ENCODE measurements at places on chromosomes 5 and 9.

DNA sequence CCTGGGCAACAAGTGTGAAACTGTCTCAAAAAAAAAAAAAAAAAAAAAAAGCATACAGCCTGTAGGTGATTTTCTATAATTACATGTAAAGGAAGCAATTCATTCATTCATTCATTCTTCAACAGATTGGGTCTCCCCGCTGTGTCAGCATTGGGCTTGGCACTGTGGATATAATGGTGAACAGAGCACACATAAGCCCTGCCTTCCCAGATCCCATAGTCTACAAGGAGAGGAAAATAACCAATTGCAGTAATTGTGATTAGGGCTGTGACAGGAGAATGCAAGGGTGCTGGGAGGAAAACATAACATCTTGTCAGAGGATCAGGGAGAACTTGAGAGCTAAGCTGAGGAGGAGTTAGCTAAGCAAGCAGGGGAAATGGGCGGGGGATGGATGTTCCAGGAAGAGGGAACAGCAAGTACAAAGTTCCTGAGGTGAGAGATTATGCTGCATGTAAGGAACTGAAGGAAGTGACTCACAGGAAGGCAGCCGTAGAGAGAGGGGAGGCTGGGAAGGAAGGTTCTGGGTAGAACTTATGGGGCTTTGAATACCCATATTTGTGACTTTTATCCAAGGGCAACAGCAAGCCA lies 24.0 kb upstream of the KLF9 start:
- no peak for DNase-seq

- no peak for DNase-seq
These were observed 33.4 kb upstream of the SMIM32 start for GRCh38 chr5:136226401-136226800.

GRCh38 chr5:134022333-134022732 lies 17.6 kb upstream of the VDAC1 start:
- no peak for DNase-seq

GRCh38 chr9:81552581-81552991 lies 136.8 kb downstream of the TLE1 start:
- no peak for DNase-seq

GRCh38 chr9:92760070-92760469 lies 4.6 kb downstream of the BICD2 start:
- no peak for DNase-seq

DNA sequence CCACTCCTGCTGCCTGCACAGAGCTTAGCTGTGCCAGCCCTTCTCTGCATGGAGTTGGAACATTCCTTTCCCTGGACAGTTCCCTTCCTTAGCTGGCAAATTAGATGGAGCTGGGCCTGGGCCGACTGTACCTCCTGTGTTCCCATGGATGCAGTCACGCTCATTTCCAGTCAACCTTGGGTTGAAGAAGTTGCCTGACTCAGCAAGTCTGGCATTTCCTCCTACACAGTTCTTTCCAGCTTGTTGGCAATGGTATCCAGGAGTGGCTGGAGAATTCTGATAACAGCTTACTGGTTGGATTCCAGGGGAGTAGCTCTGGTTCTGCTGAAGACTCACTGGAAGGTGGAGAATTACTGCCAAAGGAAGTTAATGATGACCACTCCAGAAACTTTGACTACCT lies 9.2 kb upstream of the TAF1L start:
- no peak for DNase-seq

GRCh38 chr9:137612741-137613142 lies 6.1 kb upstream of the EHMT1 start:
- DNase-seq: no peak

- DNase-seq: no peak
These were observed 28.9 kb downstream of the GABRG2 start for GRCh38 chr5:162096448-162096847.

DNA sequence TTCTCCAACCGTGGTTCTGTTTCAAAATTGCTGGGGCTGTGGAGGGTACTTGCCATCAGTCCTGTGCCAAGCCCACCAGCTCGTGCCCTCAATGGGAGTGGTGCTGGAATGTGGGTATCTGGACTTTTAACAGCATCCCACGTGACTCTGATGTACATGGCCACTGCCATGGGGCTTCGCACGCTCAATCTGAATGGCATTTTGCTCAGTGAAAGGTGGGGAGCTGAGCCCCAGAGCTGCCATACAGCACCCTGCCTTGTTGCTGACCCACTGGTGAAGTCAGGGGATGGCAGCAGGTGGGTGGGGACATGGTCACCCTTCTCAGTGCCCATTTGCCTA lies 16.6 kb upstream of the SYNPO start:
- DNase-seq: no peak

- no peak for DNase-seq
These were observed 23.3 kb downstream of the PITX1 start for GRCh38 chr5:135010502-135011354.

DNA sequence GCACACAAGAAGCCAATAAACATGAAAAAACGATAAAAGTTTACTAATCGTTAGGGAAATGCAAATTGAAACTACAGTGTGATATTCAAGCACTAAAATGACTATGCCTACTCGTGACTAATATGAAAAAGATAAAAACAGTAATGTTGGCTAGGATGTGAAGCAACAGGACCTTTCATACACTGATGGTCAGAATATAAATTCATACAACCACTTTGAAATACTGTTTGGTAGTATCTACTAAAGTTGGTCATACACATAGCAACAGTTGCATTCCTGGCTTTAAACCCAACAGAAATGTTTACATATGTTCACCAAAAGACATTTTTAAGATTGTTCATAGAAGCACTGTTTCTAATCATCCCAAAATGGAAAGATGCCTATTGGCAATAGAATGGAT lies 24.3 kb downstream of the FBXO38 start:
- DNase-seq: no peak

DNA sequence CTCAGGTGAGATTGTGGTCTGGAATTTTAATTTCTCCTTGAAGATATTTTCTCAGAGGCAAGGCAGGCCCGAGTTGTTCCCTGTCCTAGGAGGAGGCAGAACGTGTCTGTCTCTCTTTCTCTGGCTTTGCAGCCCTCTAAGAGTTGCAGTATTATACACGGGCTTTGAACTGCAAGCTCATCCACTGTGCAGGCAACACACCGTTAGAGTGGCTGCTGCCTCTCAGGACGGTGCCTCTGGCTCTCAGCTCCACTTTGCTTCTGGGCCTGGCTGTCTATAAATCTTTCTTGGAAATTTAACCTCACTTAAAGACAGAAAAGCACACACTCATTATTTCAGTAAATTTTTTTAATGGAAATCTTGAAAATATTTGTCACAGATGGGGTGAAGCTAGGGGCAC lies 170.1 kb upstream of the ADCY2 start:
- no peak for DNase-seq

- DNase-seq: no peak
These were observed 507.3 kb upstream of the TNC start for GRCh38 chr9:115625251-115625650.

Measured in left renal pelvis (tissue), 4 donors.